ENCODE measurements at places on chromosomes 6 and 20.

GRCh38 chr6:45423111-45423823 lies 45.5 kb upstream of the SUPT3H start:
- peak; percentile 68 for DNase-seq

- DNase-seq: no peak
These were observed 24.4 kb downstream of the RRAGD start for GRCh38 chr6:89387516-89388201.

DNA sequence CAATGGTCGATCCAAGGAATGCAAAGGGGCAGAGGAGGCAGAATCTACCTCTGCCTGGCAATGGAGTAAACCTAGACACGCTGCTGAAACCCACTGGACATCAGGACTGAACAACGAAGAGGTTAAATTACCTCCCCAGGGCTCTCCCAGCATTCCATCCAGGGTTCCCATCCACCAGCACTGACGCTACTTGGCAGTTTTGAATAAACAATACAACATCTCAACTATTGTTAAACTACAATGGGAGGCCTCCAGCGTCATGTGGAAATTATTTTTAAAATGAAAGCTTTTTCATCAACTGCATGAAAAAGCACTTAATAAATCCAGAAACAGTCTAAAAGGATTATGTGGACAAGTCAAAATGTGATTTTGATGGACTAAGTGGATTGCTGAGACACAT lies 96.8 kb upstream of the NHSL1 start:
- no peak for DNase-seq

DNA sequence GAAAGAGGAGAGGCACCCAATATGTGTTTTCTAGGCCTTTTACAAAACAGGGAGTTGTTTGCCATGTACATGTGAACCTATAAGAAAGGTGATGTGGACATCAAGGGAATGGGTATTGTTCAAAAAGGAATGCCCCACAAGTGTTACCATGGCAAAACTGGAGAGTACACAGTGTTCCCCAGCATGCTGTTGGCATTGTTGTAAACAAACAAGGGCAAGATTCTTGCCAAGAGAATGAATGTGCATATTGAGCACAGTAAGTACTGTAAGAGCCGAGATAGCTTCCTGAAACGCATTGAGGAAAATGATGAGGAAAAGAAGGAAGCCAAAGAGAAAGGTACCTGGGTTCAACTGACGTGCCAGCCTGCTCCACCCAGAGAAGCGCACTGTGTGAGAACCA lies 13.1 kb downstream of the QRSL1 start:
- DNase-seq: no peak

DNA sequence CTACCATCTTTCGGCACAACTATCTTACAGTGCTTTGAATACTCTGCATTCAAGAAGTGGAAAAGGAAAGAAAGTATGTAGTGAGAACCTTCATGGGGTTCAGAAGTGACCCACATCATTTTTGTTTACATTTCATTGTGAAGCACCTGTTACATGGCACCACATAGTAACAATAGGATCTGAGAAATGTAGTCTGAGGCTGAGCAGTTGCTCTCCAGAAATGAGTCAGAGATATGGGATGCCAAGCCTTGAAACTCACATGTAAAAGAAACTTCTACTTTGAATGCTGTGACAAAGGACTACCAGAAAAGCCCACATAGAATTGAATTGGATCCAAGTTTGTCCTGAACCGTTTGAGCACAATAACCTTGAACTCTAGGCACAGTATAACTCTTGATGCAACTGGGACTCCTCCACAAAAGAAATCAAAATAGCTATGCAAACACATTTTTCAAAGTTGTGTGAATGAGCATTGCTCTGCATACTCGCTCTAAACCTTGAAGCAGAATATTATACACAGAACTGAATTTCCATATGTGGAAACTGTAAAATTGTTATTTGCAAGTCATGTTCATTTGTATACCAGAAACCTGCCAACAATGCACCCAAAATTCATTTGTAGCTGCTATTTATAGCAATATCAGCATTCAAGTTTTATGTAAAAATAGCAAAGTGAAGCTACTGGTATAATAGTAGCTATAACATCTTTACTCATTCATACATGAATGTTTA lies 400.9 kb upstream of the POU3F2 start:
- DNase-seq: no peak

DNA sequence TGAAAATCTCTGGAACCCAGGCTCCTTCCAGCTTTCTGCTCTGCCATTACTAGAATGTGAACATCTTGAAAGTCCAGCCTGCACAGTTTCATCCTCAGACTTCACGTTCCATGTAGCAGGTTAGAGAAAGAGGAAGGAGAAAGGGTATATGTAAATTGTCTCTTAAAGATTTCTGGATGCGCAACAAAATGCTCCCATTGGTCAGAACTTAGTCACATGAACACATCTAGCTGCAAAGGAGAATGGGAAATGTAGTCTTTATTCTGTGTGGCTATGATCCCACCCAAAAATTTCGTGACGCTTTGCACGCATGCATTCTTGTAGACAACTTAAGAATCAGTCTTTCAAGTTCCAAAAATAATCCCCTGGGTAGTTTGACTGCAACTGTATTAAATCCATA lies 46.4 kb upstream of the CHD6 start:
- DNase-seq: no peak

GRCh38 chr20:37852666-37853065 lies 50.3 kb upstream of the VSTM2L start:
- no peak for DNase-seq

DNA sequence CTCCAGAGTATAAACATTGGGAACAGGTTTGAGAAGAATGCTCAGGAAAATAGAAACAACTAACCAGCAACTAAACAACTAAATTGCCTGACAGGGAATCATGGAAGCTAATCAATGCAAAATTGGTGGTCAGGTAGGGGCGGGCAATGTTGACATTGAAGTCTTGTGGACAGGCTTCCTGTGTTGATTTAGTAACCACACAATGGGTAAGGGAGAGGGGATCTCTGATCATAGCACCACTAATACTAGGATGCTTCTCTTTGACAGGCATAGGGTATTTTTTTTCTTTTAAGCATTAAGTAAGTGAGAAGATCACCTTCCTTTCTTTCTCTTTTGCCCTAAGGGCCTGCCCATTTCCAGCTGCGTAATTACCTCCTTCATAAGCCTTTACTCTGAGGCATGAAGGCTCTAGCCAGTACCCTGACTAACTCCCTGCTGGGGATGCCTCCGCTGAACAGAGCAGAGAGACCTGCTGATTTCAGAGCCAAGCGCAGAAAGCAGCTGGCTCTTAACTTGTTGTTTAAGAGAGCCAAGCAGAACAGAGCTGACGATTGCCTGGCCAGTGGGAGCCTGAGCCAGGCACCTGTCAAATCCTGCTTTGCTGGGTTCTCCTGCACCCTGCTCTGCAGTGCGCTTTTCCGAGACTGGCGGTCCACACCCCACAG lies 118.7 kb downstream of the BMP2 start:
- no peak for DNase-seq

GRCh38 chr20:48912065-48912464 lies 9.4 kb upstream of the ARFGEF2 start:
- no peak for DNase-seq

- DNase-seq: no peak
These were observed 2.3 kb downstream of the GSTA1 start for GRCh38 chr6:52801188-52801841.

GRCh38 chr6:37399795-37400490 lies 33.1 kb upstream of the CMTR1 start:
- no peak for DNase-seq

GRCh38 chr6:27275025-27275956 lies 27.8 kb downstream of the PRSS16 start:
- DNase-seq: no peak

Data from left forelimb (tissue), 1 donor.